Left lung (tissue), 14 donors: ENCODE measurements at places on chromosomes 12 and 14.

DNA sequence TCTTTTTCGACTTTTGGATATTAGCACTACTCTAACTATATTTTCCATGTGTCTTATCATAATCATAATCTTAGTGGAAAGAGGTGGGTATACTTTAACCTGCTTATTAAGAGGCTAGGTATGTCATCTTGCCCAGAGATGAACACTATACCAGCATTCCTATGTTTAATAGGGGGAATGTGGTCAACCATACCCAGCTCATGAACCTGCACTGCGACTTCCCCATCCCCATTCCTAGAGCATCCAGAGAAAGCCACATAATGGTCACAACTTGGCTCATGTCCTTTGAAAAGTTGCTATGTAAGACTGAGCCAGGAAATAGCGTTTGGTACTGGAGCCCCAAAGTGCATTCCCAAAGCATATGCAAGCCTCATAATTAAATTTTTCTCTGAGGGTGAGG is 55.2 kb downstream of the TMCC3 start:
- DNase-seq, result no peak

DNA sequence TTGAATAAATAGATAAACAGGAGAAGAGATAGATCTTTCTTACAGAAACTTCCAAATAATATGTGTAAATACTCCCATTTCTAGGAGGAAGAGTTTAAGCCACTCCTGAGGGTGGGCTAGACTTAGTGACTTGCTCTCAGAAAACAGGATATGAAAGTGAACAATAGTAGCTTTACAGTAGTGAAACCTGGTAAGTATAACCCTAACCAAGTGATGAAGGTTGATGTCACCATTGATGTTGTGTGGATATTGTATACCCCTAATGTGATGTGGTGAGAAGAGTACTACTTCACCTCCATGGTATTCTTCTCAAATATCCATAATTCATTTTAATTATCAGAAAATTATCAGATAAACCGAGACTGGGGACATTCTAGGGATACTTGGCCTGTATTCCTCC is 20.9 kb downstream of the AKAP6 start:
- no peak for DNase-seq

DNA sequence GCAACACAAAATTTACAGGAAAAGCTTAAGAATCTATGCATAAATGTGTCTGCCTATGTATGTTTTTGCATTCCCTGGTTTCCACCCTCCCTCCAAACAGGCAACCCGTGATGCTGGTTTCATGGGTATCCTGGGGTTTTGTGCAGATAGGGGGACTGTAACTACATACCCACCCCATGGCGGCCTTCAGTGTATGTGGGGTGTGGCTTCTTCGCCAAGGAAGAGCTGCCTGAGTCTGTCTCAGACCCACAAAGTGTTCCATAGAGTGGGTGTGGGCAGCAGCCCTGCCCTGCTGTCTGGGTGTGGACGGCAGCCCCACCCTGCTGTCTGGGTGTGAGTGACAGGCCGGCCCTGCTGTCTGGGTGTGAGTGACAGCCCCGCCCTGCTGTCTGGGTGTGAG is 174.8 kb downstream of the ADGRD1 start:
- DNase-seq, result no peak

DNA sequence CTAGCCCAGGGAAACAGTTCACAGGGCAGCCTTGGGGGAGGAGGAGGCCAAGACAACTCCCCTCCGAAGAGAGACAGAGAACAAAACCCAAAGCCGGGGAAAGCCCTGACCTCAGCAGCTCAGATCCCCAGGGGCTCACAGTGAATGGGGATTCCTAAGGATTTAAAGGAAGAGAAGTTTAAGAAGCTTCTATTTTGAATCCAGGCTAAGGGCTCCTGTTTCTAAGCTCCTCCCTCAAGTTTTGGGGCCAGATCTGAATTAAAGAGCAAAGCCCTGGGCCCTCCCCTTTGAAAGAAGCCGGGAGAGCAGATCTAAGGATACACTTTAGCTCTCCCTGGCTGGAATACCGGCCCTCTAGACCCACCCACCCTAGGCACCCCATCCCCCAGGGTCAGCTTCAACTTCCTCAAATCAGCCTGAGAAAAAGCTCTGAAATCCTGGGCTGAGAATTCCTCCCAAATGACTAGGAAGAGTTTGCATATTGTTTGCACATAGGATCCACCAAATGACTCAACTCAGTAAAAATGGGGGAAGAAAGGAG is 3.9 kb downstream of the KDM2B start:
- no peak for DNase-seq

DNA sequence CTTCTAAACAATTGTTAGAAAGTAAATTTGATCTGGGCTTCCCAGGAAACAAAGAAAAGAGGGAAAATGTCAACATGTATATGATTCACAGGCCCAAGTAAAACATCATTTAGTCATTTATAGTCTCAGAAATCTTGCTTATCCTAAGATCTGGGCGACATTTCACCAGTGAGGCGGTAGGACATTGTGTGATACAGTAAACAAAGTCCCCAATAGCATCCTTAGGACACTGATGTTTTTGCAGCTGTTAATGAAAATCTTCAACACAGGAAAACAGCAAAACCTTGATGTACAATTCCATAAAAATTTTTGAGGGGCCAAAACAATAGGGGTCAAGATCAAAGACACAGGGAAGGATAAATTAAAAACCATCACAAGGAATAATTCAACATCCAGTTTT is 20.2 kb downstream of the LMO3 start:
- no peak for DNase-seq
